ENCODE measurements at places on chromosomes 1 and 21.

DNA sequence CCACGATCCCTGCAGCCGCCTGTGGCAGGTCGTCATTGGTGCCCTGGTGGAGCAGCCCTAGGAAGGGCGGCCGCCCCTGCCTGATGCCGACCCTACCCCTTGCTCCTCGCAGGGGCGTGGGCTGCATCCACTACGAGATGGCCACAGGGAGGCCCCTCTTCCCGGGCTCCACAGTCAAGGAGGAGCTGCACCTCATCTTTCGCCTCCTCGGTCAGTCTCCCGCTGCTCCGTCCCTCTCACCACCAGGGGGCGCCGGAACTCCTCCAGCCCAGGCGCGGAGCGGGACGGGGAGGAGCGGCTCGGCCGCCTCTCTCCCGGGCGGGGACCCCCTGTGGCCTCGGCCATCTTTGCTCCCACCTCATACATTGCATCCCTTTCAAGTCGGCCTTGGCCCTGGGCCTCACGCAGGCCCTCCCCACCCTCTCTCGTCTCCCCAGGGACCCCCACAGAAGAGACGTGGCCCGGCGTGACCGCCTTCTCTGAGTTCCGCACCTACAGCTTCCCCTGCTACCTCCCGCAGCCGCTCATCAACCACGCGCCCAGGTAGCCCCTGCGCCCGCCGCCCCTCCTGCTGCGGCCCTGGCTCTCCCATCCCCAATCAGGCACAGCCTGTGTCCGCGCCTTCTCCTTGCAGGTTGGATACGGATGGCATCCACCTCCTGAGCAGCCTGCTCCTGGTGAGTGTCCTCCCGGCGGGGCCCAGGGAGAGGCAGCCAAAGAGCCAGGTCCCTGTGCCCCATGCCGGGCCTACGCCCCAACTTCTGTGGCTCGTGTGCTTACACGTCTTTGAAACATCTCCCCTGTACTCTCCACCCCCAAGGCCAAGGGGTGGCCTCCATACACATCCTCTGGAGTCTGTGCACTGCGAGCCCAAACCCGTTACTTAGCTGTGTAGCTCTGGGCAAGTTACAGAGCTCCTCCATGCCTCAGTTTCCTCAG, 24.7 kb downstream of the CDK18 start:
- DNase-seq: no peak

- no peak for DNase-seq
These were observed 43.9 kb downstream of the ABCG1 start for GRCh38 chr21:42262831-42263231.

DNA sequence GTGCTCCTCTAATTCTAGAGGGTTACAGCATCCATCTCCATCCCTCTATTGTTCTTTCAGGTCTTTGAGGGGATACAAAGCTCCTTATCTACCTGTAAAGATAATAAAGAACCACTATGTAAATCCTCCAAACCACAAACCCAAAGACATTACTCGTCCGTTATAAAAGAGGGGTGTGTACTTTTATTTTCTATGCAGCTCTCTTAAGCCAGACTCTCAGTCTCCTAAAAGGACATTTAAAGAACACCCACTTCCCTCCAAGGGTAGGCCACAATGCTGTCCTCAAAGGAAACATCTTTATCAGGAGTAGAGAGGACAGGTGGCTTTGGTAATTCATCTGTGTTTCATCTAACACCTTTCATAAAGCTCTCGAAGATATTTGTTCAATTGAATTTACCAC, 67.9 kb upstream of the DYNLT5 start:
- no peak for DNase-seq

DNA sequence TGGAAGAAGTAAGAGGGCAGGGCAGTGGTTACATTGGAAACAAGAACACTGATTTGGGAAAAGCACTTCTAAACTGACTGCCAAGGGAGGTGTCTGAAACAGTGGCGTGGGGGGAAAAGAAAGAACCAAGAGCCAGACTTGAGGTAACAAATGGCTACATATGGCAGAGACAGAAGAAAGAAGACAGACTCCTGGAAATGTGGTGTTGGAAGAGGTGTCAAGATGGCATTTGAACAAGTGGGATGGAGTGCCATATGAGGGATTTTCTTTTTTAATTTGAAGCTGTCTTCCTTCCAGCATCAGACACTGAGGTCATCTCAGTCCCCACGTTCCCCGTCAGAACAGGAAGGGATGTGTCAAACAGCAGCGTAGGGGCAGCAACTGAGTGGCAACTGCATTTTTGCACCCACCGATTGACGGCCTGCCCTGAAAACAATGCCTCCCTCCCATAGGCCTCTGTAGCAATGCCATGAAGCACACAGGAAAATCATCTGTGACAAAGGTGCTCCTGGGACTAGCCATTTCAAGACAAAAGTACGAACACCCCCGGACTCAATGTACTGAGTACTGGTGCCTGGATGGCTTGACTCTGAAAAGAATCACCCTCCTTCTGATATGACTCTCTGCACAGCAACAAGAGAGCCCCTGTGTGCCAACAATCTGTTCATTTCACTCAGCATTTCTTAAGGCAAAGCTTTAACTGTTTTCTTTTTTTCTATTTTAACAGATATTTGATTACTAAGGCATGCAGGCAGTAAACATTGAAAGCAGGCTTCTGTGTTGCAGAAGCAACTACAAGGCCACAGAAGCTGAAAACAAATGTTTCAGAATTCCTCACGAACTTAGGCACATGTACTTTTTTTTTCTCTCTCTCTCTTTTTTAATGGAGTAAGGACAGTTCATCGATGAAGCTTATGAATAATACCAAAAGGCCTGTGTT, 37.0 kb downstream of the LPAR3 start:
- DNase-seq: no peak

DNA sequence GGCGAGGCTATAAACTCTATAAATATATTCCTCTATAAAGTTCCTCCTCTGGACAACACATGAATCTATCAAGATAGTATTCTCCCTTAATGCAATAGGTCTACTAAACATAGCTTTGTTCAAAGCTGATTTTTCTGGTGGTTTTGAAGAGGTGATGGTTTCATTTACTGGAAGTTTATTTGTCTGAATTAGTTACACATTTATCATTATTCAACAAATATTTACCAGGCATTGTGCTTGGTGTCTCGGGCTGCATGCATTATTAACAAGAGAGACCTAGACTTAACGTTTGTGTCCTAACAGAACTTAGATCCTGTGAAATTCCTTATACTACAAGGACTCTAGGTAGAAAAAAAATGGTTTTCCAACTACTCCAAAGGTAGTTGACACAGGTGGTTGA, 511.4 kb upstream of the B3GALT2 start:
- DNase-seq: no peak

Data from MV-4-11 (cell line).